ENCODE measurements at places on chromosomes 16 and 17. TPM values are rescaled to one million over a fixed set of nuclear protein-coding genes. Genes with fewer than 3 reads are reported as not detected.

KRTAP3-1 gene
- polyA plus RNA-seq: not detected

OR4D1 gene
- not detected for polyA plus RNA-seq

KCNJ18 gene
- not detected for polyA plus RNA-seq

HAP1 gene
- 0.07 TPM for polyA plus RNA-seq

KRTAP4-5 gene
- polyA plus RNA-seq: not detected

Data from AG04450 (cell line).